Fibroblast of skin of scalp (primary cell): ENCODE measurements at places on chromosomes 1 and 21.

DNA sequence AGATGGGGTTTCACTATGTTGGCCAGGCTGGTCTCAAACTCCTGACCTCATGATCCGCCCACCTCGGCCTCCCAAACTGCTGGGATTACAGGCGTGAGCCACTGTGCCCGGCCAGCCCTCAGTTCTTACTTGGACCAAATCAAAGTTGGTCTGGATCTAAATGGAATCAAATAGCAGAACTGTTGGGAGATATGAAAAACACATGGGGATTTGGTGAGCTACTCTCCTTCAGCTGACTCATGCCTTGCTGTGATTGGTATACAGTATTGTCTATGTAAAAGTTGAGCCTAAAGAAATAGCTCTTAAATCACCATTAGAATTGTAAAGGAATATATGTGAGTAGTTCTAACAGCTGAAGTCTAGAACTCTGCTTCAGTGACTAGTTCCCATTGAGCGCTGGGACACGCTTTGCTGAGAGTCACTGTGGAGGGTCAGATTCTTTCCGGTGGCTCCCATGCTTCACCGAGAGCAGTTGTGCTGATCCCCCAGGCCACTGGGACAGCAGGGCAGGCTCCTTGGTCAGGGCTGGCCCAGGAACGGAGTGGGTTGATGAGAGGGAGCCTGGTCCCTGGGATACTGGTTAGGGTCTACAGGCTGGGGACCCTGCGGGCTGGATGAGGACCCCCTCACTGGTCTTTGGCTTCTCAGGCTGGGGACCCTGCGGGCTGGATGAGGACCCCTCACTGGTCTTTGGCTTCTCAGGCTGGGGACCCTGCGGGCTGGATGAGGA lies 14.0 kb downstream of the PKNOX1 start:
- peak; percentile 70 for DNase-seq

GRCh38 chr1:60672449-60672848 lies 409.9 kb upstream of the NFIA start:
- DNase-seq: no peak

GRCh38 chr21:44892536-44893277 lies 19.2 kb upstream of the PTTG1IP start:
- DNase-seq: peak; percentile 46

DNA sequence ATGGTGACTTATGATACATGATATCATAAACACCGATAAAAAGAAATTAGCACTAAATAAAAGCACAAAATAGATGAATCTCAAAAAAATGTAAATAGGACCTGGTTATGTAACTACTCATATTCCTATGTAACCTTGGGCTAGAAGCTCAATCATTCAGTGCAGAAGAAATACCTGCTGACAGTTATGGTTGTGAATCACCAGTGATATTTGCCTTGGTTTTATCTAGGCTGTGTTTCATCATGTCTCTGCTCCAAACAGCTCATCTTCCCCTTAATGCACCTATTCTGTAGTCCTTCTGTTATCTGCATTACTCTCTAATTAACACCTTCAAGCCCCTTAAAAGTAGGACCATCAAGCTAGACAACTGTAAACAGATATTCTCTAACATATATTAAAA lies 16.3 kb upstream of the PIGC start:
- no peak for DNase-seq

DNA sequence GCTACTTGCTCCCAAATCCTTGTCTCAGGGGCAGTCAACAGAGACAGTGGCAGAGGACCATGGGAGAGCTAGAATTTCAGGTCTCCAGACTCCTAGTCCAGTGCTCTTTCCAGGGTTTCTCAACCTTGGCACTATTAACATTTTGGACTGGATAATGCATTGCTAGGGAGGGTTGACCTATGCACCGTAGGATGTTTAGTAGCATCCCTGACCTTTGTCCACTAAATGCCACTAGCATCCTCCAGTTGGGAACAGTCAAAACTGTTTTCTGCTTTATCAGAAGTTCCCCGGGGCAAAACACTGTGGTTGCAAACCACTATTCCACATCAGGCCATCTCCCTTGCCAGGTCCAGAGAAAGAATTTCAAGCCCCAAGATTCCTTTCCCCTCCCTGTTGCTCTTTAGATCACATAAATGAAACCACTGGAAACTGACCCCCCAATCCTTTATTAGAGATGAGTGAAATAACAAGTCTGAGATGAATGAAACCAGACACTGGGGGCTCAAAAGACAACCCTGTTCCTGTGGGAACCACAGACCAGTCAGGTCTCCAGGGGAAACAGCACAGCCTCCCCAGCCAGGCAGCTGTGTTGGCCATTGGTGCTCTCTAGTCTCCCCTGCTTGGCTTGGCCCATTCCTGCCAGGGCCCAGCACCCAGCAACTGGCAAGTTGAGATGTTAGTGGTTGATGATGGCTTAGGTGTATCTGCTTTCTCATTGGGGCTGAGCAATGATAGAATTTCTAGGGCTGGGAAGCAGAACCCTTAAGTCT lies 3.8 kb upstream of the TCEA3 start:
- DNase-seq: no peak

DNA sequence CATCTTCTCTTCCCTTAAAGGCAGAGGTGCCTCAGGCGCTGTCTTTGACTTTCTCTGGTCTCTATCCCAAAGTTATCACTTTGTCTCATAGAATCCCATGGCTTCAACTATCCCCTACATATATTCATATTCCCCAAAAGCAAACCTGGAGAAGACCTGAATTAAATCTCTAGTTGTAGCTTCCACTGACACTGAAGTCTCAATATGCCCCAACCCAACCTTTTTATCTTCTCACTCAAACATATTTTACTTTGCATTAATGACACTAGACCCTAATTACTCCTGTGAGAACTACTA lies 354.5 kb upstream of the DUSP10 start:
- no peak for DNase-seq

DNA sequence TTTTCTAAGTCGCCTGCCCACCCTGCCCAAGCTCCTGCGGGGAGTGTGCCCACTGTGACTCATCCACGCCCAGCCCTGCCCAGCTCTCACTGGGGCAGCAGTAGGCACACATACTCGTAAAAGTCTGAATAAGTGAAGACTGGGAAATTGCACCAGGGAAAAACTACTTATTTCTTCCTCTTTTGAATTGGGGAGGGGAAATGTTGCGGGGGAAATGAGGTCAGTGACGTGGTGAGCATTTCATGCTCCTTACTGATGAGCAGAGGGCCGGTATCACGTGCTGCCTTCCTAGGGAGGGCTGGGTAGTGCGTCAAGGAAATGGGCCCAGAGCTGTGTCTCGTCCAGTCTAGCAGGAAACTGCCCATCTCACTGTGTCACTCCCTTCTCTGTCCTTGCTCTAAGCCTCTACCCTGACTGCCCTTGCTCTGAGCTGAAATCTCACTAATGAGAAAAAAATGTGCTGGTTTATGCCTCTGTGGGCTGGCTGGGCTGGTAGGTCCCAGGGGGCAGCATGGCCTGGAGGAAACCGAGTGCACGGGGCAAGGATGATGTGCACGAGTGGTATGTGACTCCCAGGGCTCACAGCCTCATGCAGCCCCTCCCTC lies 13.5 kb upstream of the TNFRSF1B start:
- DNase-seq: peak; percentile 94

GRCh38 chr1:164607351-164607750 lies 48.4 kb downstream of the PBX1 start:
- DNase-seq: no peak

- DNase-seq: no peak
Measured at GRCh38 chr1:7940034-7940433, 605 bp downstream of the TNFRSF9 start.

- peak; percentile 14 for DNase-seq
Measured at GRCh38 chr1:177170756-177171535, at the start of gene BRINP2. BRINP2 (plus strand) TSS chr1:177170958; CDS start chr1:177229877, 58,919 bp downstream.

DNA sequence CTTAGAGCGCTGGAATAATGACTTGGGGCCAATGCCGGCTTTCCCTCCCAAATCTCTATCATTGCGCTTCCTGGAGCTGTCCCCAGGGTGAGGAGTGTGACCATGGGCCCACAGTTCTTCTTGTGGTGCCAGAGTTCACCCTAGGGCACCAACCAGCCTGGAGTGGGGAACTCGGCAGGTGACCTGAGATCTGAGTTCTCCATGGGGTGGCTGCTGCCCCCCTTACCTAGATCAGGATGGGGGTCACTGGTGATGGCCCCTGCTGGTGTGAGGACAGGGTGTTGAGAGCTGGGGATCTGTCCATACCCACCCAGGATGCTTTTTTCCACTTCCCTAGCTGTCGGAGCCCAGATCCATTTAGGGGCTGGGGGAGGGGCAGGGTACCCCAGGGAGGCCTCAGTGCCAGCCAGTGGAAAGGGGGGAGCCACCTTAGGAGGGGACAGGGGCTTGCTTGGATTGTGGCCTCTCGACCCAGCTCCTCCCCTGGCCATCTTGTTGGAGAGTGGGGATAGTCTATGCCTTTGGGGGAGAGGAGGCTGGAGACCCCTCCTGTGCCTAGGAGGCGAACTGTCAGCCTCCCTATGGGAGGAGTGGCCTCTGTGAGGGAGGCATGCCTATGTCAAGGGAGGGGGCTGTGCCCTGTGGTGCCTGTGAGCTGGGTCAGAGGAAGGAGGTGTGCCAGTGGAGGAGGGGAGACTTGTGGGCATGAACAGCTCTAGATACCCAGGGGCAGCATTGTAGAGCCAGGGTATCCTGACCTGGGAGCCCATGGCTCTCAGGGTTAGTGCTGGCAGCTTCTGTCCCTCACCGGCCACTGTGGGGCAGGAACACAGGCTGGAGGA lies 1.7 kb downstream of the FOXO6 start:
- DNase-seq: no peak

DNA sequence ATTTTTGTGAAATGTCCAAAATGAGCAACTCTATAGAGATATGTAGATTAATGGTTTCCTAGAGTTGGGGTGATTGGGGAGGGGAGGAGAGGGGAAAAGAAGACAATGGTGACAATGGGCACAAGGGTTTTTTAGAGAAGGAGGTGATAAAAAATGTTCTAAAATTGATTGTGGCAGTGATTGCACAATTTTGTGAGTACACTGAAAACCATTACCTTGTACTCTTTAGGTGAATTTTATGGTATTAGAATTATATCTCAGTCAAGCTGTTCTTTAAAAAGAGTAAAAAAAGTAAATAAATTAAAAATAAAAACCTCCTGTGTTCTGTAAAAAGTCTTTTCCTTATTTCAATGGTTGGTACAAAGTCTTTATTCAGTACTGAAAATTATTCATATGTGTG lies 330.2 kb downstream of the PTBP2 start:
- DNase-seq: no peak

GRCh38 chr1:60615666-60616065 lies 466.7 kb upstream of the NFIA start:
- DNase-seq: peak; percentile 69

DNA sequence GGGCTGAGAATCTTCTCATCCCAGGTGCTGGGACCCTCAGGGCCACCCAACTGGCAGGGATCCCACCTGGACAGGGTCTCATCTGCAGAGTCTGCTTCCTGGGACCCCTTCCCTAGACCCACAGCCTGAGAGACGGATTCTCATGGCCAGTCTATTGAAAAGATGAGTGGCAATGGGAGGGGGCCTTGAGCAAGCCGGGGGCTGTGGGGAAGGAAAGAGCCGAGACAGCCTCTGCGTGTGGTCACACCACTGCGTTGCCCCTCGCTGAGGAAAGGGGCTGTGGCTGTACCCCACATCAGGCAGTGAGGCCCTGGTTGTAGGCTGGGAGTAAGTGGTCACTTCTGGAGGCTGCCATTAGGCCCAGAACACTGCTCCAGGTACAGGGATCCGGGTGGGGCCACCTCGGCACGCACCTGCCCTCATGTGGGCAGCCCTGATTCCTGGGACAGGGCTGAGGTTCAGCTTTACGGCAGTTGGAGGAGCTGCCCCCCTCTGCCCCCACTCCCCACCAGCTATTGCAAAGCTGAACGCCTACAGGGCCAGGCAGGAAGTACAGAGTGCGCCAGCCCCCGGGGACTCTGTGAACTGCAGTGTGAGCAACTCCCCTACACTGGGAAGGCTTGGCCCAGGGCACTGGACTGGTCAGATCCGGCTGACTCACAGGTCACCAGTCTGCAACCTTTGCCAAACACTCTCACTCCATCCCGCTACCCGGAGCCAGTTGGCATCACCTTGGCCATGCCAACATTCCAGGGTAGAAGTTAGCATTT lies 106.9 kb downstream of the RIPK4 start:
- DNase-seq: no peak

- no peak for DNase-seq
Measured at GRCh38 chr1:237583270-237583669, 307.5 kb downstream of the ZP4 start.

- peak; percentile 70 for DNase-seq
Measured at GRCh38 chr1:218658899-218659298, 313.8 kb downstream of the TGFB2 start.
